ENCODE measurements at places on chromosomes 3 and 15.

DNA sequence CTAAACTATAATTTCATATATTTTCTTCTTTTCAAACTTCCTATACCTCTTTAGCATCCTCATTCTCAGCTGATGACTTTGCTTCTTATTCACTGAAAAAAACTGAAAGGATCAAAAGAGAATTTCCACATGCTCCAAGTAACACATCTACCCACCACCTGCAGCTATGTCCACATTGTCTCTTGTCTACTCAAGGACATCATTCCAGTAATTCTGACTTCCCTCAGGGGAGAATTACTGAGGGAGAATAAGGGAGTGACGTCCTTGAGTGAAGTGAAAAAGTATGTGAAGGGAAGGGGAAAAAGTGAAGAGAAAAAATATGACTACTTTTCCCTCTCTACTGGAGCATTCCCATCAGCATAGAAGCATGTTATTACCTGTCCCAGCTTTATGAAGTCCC, 32.6 kb downstream of the ETFA start:
- ATAC-seq = no peak

GRCh38 chr3:157129803-157130466, 30.0 kb downstream of the CCNL1 start:
- peak; percentile 14 for ATAC-seq

DNA sequence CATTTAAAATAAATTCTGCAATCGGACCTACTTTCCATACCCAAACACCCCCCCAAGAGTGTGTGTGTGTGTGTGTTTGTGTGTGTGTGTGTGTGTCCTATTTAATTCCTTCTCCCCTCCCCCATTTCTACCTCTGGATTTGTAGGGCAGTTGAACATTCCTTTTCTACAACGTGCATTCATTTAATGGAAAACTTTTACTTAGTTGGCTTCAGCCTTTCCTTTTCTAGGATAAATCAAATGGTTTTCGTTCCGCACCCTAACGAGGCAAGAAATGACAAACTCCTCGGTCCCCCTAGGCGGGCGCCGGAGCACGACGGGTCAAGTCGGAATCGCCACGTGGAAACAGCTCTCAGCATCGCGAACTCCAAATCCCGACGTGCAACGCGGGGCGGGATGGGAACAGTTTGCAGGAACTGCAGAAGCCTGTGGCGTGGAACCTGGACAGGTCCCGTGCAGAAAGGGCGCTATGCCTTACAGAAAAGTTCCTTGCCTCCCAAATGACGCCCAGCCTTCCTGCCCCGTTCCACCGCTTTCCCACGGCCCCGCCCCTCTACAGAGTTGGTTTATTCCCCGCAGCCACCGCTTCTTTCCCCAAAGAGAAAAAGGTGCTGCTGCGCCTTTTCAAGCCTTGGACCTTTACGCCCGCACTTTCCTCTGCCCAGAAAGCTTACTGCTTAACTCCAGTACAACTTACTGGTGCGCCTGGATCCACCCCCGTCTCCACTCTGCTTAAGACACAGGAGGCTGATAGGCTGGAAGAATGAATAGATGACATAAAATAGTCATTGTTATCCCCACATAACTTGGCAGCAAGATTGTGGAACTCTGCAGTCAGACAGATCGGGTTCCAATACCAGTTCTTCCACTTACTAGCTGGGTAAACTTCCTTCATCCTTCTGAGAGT, 1.1 kb upstream of the EIF2B5 start:
- peak; percentile 95 for ATAC-seq

DNA sequence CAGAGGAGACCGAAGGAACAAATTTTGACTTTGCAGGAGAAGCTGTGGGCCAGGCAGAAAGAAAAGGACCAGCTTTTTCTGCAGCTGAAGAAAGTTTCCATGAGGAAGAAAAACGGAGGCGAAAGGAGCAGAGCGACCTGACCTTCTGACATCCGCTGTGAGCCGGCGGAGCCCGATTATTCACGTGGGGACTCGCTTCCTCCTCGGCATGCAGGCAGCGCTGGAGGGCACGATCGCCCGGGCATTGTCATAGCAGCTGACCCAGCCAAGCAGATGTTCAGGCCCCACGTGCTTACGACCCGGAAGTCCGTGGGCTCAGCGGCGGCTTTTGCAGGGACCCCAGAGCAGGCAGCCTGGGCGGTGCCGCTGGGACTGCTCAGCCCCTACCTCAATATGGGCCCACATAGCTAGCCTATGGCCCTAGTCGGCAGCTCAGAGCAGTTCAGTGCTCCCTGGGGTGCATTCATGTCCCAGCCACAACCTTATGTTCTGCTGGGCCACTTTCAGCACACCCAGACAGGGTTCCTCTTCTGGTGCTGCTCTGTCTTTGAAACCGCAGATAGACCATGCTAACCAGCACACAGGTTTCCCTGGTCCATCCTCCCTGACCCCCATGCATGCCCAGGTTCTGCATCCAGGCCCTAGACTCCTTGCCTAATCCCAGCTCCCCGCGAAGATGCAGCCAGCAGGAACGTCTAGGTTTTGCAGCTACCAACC, 10.5 kb upstream of the EIF4A2 start:
- peak; percentile 80 for ATAC-seq

DNA sequence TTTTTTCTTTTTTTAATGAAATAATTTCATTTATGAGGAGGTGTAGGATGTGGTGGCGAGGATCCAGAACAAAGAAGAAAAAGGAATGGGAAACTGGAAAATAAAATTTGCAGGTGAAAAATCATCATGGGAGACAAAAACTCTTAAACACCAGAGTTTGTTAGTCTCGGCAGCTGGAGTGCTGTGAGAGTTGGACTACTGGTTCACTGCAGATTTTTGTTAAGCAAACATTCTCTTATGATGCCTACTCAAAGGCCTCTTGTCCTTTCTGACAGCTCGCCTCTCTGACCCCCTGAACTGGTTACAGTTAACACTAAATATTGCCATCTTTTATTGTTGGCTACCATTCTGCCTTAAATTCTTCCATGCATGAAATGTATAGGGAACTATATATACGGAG, 152.4 kb upstream of the DPH6 start:
- ATAC-seq = no peak

DNA sequence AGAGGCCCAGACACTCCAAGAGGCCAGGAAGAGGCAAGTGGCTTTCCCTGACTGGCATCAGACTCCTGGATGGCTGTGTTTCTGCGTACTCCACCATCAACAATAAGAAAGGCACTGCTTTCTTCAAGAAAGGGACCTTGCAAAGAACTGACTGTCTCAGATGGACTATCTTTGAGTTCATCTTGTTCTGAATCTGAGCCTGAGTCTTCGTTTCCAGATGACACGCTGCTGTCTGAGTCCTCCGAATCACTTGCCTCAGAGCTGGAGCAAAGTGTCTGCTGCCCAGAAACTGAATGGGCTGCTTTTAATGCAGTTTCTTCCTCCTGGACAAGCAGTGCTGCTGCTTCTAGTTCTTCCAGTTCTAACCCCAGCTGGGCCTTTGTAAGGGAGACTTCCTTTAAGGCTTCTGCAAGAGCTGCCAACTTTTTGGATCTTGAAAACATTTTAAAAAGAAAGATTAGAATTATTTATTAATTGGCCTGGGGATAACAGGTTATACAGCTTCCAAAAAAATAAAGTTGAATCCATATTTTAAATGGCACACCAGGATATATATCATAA, 97.8 kb downstream of the SHQ1 start:
- peak; percentile 57 for ATAC-seq

DNA sequence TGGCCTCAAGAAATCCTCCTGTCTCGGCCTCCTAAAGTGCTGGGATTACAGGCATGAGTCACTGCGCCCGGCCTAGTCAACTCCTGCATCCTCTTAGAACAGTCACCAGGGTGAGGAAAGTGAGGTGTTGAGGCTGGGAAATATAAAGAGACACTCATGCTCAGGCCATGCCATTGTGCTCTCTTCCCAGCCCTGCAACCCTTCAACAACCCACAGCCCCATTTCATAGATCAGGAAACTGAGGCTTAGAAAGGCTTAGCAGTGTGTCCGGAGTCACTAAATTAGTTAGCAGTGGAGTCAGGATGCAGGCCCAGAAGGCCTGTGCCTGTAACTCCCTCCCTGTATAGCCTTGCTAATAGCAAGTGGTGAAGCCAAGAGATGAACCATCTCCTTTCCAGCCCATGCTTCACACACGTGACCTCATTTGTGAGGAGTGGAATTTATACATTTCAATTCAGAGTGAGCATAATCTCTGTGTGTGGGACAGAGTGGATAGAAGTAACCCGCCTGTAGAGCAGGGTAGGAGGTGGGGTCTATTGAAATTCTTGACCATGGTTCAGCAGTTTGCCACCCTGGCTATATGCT, 51.7 kb upstream of the USP3 start:
- ATAC-seq = no peak

- peak; percentile 56 for ATAC-seq
Measured at GRCh38 chr15:66865622-66866611, 163.9 kb downstream of the SMAD6 start.

DNA sequence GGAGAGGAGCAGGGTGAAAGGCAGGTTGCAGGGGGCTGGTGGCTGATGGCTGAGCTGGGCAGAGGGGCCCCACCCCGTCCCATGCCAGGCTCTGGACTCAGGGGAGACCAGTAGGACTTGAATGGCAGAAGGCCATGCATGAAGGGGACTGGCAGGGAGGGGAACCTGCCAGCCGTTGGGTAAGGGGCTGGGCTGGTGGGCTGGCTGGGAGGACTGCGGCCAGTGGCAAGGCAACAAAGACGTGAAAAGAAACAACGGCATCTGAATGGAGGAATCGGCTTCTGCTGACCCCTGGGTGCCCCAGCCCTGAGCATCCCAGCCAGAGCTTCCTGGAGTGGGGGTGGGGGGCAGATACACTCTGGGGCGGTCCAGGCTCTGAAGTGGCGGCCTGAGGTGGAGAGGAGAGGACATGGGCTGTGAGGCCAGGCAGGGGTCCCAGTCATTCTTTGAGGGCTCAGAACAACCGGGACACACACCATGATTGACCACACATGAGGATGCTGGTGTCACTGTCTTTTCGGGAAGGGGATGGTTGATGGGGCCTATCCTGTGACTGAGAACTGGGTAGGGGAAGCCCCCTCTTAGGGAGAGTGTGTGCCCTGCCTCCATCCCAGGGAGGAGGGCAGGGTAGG, 11.7 kb downstream of the GLYCTK start:
- ATAC-seq = no peak

- ATAC-seq = no peak
Measured at GRCh38 chr3:11717768-11718636, 74.3 kb upstream of the VGLL4 start.

DNA sequence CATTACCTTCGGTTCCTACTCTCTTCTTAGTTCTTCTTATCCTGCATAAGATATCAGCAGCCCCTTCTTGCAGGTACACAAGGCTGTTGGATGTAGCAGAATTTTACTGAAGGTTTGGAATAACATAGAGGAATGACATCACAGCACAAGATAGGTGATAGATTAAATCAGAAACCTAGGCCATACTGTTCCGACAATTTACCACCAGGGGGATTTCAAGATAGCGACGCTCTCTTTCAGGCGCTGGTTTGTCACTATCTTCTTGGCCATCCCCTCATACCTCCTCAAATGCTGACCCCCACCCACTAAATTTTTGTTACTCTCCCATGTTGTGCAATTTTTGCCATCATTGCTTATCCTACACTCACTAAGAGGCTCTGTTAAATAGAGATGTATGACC, 3.5 kb downstream of the SIDT1 start:
- ATAC-seq = no peak

GRCh38 chr15:70269311-70269911, 171.7 kb upstream of the TLE3 start:
- no peak for ATAC-seq

GRCh38 chr15:60006203-60006862, 2.2 kb downstream of the FOXB1 start:
- peak; percentile 40 for ATAC-seq

- ATAC-seq = peak; percentile 30
Measured at GRCh38 chr3:187741403-187742350, 3.6 kb downstream of the BCL6 start.

DNA sequence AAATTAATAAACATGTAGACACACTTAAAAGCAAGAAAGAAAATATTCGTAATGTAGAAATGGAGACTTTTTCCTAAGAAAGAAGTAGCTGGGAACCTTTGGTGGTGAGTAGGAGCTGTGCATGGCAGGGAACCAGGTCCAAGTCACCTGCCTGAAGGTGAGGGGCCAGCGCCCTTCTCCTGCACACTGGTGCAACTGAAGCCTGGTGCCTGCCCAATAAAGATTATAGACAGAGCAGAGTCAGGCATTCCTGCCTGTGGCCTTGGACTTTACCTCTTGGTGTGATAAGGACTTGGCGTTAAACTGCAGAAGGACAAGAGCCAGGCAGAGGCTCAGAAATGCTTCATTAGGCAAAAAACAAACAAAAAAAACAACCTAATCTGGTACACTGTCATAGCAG, 14.2 kb downstream of the CFAP91 start:
- ATAC-seq = no peak

GRCh38 chr15:48616216-48616615, 29.3 kb downstream of the FBN1 start:
- no peak for ATAC-seq

- ATAC-seq = peak; percentile 84
Measured at GRCh38 chr3:5194801-5195509, 7.4 kb downstream of the EDEM1 start.

DNA sequence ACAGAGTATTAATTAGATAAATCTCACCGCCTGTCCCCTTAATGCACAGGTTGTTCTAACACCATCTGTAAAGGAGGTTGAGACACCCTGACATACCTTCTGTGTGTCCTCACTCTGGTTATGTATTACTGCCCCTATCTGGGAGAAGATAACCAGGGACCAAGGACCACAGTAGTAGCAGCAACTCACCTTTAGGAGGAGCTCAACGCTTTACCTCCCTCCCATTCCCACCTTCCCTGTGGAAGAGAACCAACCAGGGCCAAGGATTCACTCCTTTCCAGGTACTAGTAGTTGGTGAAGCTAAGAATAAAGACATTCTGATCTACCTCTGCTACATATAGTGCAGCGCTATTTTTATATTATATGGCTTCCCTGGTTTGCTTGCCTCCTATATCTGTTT, 232.6 kb downstream of the MEX3B start:
- ATAC-seq = no peak

DNA sequence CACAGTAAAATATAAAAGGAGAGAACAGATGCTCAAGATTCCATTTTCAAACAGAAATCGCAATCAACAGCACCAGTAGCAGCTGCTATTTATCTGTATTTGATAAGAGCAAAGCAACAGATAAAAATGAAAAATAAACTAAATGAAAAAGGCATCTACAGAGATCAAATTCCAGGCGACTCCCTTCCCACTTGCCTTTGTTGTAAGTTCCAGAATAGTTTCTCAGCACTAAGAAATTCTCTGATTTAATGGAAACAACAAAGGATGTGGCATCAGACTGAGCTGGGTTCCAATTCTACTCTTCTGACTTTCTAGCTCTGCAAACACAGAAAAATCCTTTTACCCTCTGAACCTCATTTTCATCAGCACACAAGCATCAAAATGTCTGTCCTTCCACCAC, 110.8 kb upstream of the MME start:
- no peak for ATAC-seq

- peak; percentile 90 for ATAC-seq
Measured at GRCh38 chr3:114557791-114558190, 264.0 kb downstream of the TIGIT start.

GRCh38 chr3:74267588-74268184, 346.8 kb downstream of the CNTN3 start:
- ATAC-seq = no peak

GRCh38 chr3:62688812-62689211, 186.4 kb downstream of the CADPS start:
- ATAC-seq = no peak
